Progenitor cell of endocrine pancreas (in vitro differentiated cells): ENCODE measurements at places on chromosomes 12 and 14. TPM values are rescaled to one million over a fixed set of nuclear protein-coding genes. Genes with fewer than 3 reads are reported as not detected.

SYNDIG1L gene
- 0.29 and 0.34 TPM in 2 replicates for total RNA-seq

- no peak overlapping the region for H3K4me3 ChIP-seq
- peaks cover 3% of the 10 kb centered on the region for H3K4me1 ChIP-seq
- H3K27ac ChIP-seq = no peak overlapping the region
- DNase-seq = no peak
- no peaks in the 10 kb centered on the region for H3K36me3 ChIP-seq
These were observed 12.3 kb upstream of the NINJ2 start for GRCh38 chr12:675562-675961.

DNA sequence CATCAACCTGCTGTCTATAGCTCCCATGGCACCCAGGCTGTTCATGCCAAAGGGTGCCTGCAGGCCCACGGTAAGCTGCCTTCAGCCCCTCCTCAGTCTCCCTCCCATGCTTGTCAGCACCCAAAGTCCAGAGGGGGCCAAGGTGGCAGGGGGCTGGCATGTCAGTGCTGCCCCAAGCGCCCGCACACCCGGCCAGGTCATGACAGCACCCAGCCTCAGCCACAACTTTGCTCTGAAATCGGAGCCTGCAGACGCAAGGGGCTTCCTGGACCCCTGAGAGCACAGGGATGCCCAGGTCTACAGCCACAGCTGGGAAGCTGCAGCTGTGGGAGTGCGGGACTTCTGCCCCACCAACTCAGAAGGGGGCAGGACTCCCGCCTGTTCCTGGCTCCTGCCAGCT lies 28.5 kb upstream of the PAPLN start:
- no peak overlapping the region for H3K27ac ChIP-seq
- H3K4me1 ChIP-seq = no peaks in the 10 kb centered on the region
- peaks cover 22% of the 10 kb centered on the region for H3K36me3 ChIP-seq
- H3K4me3 ChIP-seq = no peak overlapping the region
- no peaks in the 10 kb centered on the region for H3K27me3 ChIP-seq

DNA sequence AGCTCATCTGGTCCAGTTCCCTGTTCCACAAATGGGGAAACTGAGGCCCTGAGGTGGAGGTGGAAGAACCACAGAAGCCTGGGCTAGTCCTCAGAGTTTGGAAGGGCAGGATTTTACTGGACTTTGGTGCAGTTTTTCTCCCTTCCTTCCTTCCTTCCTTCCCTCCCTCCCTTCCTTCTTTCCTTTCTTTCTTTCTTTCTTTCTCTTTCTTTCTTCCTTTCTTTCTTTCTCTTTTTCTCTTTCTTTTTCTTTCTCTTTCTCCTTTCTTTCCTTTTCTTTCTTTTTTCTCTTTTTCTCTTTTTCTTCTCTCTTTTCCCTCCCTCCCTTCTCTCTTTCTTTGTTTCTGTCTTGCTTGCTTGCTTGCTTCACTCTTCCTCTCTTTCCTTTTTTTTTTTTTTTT lies 95.7 kb upstream of the TBX3 start:
- peaks cover 1% of the 10 kb centered on the region for H3K4me1 ChIP-seq
- no peak for DNase-seq
- H3K36me3 ChIP-seq = no peaks in the 10 kb centered on the region
- H3K4me3 ChIP-seq = no peak overlapping the region
